ENCODE measurements at places on chromosomes 11 and 22.
A peak's percentile ranks its signal among the peaks of the same experiment; 100 is the strongest.

DNA sequence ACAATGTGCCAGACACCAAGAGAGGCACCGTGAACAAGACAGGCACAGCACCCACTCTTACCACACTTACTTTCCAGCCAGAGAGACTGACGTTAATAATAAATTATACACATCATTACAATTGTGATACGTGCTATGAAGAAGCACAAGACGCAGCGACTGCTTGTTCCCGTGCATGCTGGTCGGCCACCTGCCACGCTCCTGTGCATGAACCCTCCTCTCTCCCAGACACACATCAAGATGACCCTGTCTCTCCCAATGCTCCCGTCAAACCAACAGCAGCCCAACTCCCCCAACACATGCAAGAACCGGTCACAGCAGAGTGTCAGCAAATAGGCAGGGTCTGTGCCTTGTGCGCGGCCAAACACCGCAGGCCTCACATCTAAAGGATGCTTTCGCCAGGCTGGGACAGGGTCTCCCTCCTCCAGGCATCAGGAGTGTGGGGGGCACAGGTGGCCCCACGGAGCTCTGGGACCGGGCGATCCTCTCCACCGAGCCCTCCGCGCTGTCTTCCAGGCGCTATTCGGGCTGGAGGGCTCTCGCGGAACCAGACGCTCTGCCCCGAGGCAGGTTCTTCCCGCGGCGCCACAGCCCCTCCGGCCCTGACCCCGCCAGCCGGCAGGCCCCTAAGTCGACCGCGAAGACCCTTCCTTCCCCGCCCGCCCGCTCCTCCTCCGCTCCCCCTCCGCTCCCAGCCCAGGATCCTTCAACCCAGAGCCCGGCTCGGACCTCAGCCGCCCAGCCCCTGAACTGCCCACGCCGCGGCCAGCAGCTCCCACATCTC, 533 bp downstream of the SERGEF start:
- peak; percentile 5 for DNase-seq

- DNase-seq, result no peak
Measured at GRCh38 chr22:37752189-37753087, 55.3 kb upstream of the GCAT start.

GRCh38 chr11:64239662-64240434, 1.0 kb upstream of the FKBP2 start:
- DNase-seq, result no peak

- DNase-seq, result no peak
Measured at GRCh38 chr11:41983475-41983874, 524.0 kb upstream of the LRRC4C start.

DNA sequence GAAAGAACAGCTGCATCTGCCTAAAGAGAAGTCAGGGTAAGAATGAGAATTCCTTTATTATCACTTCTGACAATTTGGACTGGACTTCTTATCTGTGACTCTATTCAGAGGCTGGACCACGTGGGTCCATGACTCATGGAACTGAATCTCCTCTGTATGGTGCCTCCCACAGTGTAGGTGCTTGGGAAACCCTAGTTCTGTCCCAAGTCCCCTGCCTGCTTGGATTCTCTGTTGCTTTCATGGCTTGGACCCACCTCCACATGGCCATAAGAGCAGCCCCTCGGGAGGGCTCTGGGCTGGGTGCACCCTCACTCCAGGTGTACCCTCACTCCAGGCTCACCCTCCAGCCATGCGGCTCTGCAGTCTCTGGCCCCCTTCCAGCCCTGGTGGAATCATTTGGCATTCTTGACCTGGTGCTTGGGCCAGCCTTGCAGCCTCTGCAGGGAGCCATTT, 153.4 kb downstream of the CACNA1I start:
- no peak for DNase-seq

GRCh38 chr11:71118671-71119250, 133.6 kb downstream of the SHANK2 start:
- DNase-seq, result no peak

DNA sequence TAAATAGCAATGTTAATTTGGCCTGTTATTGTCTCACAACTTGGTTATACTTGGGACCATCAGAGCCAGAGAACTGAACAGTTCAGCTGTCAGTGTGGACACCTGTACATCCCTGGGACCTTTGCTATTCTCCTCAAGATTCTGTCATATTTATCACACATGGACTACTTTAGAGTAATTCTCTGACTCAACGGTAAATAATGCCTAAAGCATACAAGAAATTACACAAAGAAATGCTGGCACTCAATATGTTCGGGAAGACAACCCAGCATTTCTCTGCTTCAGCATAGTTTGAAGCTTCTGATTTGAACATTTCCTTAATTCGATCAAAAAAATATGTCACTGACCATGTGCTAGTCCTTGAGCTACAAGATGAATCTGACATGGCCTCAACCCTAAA, 34.6 kb upstream of the MMP13 start:
- no peak for DNase-seq

GRCh38 chr22:43850529-43850928, 11.8 kb downstream of the SULT4A1 start:
- DNase-seq, result no peak

DNA sequence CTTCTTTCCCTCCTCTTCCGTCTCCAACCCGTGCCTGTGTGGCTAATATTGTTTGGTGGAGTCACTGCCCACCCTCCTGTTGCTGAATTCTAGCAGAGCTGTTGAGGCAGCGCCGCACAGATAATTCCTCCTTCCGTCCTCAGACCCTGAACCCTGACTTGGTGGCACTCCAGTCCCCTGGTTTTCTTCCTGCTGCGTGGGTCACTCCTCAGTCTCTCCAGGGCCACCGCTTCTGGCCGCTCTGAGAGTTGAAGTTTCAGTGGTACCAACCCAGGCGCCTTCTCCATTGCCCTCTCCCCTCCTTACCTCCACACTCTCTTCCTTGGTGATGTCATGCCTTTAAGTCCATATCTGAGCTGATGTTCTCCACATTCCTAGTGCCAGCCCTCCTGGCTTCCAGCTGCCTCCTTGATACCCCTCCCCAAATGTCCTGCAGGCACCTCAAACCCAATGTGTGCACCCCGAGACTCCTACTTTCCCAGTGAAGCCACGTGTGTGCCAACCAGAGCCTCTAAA, 54.5 kb upstream of the RASD2 start:
- no peak for DNase-seq

DNA sequence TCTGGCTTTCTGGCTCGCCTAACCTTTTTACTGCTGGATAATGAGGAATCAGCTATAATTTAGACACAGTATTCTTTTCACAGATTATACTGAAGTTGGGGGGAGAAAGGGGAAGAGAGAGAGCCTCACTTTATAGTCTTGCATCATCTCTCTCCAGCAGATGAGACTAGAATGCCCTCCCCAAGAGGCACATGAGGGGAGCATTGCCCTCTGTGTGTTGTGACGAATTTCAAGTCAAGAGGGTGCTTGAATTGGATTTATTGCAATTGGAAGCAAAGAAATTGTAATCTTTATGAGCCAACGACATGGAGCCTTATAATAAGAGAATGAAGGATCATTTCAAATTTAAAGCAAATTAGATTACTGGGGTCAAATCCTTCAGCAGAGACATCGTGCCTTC, 17.6 kb upstream of the CADM1 start:
- DNase-seq, result no peak

DNA sequence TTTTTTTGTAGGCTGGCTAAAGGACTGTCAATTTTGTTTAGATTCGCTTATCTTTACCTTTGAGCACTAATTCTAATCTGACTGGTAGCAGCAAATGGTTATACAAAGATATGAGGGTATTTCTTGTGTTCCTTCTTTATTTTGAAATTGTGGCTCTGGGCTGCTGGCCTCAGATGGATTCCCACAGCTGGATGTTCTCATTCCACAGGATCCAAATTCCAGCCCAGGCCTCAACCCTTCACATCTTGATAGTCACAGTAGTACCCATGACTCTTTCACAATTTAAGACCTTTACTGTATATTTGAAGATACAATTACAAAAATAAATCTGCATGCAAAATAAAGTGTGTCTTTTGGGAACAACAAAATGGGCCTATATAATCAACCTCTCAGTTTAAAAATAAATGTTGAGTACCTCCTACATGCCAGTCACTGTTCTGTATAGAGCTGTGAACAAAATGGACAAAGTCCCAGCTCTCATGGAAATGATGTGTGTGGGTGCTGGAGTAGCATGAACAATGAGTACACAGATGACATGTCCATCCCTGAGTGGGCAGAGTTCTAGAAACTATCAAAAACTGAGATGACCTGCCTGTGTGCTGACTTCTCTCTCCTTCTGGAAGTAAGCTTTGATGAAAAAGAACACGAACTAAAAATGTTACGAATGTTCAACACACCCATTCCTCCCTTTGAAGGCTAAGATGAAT, 51.7 kb upstream of the FBXO3 start:
- no peak for DNase-seq

GRCh38 chr22:49011379-49011768, 816.3 kb downstream of the BRD1 start:
- DNase-seq, result no peak

DNA sequence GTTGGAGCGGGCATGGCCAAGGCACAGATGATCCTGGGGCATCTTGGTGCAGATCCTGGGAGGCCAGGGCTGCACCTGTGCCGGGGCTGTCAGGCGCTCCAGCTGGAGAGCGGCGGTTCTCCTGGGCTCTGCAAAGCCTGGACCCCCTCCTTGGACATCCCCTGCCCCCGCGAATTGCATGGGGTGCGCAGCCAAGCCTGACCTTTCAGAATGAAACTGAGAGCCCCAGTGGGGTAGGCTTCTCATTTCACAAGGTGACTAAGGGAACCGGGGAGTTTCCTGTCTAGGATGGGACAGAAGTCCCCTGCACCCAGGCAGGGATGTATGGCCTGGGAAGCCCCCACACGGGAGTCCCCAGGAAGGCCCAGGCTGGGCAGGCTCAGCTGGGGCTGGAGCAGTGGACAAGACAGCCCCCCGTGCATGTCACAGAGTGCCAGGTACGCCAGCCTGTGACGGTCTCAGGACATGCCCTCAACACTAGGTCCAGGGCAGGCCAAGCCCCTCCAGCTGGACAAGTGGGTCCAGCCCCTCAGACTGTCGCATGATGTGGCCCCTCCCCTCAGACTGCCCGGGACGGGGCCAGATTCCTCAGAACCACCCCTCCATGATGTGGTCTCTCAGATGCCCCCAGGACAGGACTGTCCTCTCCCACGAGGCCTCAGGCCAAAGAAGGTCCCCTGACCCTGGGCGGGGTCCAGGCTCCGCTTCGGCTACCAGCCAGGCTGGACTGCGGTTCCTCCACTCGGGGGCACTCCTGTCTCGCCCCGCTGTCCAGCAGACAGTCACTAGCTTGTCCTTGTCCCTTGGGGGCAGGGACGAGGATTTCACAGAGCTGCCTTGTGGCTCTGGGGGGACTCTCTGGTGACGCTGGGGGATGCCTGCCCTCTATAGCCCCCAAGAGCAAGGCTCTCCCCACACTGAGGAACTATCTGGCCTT, 2.3 kb downstream of the LSP1 start:
- DNase-seq, result no peak

GRCh38 chr11:117315285-117316196, 515 bp downstream of the BACE1 start:
- no peak for DNase-seq

DNA sequence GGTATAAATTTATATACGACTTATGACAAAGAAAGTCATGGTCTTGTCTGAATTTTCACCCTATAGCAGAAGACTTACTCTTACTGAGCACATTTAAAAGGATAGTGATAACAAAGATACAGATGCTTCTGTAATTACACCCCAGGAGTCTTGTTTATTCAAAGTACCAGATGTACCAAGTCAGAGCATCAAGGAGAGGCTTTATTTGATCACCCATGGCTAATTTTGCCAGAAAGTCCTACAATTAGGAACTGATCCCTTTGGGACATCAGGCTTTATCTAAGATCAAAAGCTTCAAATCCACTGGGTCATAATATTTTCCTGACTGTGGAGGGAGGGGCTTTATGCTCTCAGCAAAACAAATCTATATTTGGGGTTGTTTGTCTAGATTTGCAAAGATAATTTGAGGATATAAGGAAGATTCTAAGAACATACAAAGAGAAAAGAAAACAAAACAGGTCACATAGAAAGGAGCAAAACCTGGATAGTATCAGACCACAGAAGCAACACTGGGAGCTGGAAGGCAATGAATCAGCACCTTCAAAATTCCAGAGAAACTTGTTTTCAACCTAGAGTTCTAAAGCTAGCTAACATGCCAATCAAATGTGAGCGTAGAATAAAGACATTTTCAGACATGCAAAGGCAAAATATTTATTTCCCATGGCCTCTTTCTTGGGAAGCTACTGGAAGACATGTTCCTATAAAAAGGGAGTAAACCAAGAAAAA, 124.8 kb upstream of the CSNK2A3 start:
- no peak for DNase-seq

DNA sequence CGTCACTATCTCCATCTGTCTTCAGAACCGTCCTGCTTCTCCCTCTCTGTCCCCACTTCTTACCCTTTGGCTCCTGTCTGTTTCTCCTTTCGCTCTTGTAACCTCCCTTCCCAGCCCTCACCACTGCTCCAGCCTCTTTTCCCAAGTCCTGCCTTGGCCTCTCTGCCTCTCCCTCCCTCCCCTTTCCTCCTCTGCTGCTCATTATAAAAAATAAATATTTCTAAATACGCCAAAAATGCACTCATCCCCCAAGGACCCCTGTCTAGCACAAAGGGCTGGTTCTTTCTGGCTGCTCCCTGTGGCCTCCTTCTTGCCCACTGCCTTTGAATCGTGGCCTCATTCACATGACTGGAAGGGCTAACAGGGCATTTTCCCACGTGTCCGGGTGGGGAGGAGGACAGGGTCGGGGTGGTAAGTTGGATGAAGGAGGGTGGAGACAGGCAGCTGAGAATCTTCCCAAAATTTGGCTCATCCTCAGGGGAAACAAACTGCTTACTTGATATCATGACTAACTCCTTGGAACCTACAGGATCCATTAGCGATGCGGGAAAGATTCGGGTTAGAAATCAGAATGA, 26.4 kb upstream of the OAF start:
- no peak for DNase-seq

DNA sequence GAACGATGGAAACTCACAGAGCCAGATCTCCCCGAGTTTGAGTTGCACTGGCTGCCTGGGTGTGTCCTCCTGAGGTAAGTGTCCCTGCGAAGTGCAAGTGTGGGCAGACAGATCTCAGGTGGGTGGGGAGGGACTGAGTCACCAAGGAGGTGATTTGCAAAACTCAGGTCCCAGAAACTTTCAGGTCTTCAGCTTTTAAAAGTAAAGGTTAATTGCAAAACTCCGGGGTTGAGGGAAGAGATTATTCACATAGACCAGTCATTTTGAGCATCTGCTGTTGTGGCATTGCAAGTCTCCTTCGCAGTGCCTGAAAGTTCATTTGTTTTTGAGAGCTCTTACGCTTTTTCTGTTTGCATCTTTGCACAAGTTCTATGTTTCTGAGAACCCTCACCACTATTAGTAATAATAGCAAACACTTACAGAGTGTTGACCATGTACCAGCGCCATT, 7.1 kb downstream of the CD44 start:
- DNase-seq, result peak; percentile 52

DNA sequence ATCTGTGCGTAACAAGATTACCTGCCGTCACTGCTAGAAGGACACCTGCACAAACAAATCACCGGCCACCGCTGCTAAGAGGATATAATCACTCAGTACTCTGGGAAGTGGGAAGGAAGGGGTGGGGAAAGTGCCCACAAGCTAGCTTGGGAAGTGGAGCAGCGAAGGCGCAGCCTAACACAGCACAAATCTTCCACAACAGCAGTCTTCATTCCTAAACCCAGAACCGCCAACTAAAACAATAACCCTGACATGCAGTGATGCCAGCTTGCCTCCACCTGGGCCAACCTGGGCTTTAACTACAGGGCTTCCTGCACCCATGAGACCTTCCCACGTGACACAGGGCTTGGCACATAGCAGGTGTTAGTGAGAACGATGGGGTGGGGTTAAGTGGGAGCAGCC, 5.1 kb downstream of the DGCR2 start:
- DNase-seq, result no peak

- DNase-seq, result no peak
Measured at GRCh38 chr11:116452461-116452860, 320.3 kb downstream of the BUD13 start.

GRCh38 chr11:87275176-87275575, 237.4 kb downstream of the TMEM135 start:
- no peak for DNase-seq
